Stimulated activated CD4-positive, alpha-beta T cell treated with anti-CD3 and anti-CD28 coated beads, Interleukin-15, amount 100 ng/mL, for 1 hour (primary cell): ENCODE measurements at places on chromosomes 3 and 15.

DNA sequence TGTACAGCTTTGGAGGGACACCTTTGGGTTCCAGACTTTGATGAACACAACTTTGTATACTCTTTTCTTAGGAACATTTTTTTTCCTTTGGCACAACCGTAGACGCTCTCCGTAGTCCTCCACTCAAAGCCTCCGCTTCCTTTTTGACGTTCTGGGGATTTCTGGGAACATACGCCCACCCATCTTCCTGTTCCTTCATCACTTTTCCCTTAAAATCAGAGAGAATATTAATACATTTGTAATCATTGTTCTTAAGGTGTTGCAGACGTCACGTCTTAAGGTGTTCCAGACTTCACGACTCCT lies 405 bp upstream of the SPG21 start:
- DNase-seq: no peak

- no peak for DNase-seq
Observed at GRCh38 chr15:80404057-80404760, at the start of gene ARNT2. TSS of gene ARNT2 (plus strand) at chr15:80404382. CDS start at chr15:80404516, 134 bp downstream.

- DNase-seq: no peak
Observed at GRCh38 chr15:60854858-60855564, 374.1 kb downstream of the RORA start.

DNA sequence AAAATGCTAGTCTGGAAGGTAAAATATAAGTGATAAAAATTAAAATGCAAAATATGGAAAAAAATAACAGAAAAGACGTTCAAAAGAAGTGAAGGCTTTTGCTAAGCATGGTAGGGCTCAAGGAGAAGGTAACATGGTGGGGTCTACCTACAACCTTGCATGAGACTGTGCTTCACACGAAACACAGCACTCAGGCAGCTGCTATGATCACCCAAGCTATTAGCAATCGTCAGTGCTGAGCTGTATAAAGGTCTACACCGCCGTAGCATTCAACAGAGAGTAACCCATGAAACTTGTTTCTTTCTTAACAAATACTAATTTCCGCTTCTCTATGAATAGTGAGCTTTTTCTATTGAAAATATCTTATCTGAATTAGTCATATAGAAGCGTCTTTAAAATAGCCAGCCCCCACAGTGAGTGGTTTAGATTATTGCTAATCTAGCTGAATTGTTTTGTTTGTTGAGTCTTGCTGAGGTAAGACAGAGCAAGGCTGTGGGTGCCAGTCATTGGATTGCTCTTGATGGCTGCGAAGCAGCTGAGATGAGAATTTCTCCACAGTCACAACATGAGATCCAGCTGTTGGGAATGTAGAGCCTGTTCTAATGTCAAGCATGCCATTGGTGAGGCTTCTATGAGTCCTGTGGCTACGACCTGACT lies 230.0 kb downstream of the KLF13 start:
- DNase-seq: no peak

DNA sequence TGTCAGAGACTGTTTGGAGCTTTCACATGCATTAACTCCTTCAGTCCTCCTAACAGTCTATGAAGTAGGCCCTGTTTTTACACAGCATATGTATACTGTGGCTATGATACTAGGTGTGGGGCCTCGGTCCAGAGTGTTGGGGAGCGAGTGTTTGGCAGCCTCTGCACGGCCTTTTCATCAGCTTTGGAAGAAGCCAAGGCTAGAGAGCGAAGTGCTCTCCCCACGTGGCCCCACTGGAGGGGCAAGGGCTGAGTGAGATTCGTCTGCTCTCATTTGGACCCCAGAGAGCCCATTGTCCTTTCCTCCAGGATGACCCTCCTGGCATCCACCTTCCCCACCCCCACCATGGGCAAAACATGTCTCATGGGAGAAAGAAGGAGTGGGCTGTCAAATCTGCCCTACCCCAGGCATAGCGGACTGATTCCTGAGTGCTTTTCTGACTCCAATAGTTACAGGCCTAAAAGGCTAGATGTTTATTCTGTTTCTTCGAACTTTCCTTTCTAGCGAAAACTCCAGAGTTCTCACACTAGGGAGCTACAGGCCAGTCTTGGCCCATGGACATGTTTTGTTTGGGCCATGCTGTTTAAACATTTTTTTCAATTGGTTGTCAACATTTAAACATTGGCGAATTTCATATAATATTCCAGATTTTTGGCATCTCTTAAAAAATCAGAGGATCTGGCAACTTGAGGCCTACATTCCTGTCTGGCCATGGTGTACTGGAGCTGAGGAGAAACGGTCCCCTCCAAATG lies 76.0 kb downstream of the EEFSEC start:
- DNase-seq: no peak

- no peak for DNase-seq
Observed at GRCh38 chr3:182913889-182914288, 66.4 kb downstream of the DCUN1D1 start.

DNA sequence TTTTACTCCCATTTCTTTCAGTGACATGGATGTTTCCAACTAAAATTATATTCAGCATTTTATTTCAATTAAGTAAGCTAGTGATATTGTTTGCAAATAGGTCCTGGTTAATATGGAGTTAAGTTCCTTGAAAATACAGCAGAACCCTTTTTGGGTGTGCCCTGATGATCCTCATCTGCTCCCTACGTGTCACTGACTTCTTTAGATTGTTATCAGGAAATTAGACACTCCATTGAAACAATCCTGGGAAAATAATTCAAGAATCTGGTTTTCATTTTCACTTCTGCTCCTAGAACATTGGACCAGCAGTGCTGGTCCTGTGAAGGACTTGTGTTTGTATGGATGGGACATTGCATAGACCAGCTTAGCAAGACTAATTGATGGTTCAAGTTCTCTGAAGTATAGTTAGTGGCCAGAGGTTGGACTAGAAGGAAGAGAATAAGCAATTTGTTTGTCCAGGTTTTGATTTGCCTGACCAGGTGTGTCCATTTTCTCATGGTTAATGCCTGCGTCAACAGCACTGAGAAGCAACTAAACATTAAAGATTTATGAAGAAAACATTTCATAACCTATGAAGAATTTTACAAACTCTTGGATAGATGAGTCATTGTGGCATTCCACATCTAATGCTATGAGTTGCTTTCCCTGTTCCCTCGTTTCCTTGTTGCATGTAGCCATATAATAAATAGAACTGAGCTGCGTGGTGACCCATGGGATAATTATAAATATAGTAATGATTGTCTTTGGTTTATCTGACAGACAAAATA lies 95.8 kb downstream of the ZPLD1 start:
- no peak for DNase-seq

GRCh38 chr3:103813955-103814354 lies 1379.1 kb downstream of the ZPLD1 start:
- DNase-seq: no peak

DNA sequence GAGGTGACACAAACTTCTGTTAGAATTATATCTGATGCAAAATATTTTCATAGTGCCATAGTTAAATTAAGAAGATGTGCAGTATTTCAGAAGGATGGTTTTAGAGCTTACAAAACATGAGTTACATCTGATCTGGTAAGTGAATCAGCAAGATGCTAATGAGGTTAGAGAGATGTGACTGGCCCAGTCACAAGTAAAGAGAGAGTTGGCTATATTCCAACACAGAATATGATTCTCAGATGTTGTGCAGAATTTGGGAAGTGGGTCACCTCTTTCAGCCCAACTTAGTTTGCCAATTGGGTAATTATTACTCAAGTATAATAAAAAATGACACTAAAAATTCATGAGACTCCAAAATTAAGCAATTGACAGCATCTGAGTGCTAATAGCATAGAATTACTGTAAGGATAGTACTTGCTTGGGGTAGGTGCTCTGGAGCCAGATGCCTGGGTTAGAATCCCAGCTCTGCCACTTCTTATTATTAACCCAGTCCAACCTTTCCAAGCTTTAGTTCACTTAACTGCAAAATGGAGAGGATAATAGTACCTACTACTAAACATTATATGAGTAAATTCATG lies 30.8 kb downstream of the P2RY1 start:
- DNase-seq: no peak

DNA sequence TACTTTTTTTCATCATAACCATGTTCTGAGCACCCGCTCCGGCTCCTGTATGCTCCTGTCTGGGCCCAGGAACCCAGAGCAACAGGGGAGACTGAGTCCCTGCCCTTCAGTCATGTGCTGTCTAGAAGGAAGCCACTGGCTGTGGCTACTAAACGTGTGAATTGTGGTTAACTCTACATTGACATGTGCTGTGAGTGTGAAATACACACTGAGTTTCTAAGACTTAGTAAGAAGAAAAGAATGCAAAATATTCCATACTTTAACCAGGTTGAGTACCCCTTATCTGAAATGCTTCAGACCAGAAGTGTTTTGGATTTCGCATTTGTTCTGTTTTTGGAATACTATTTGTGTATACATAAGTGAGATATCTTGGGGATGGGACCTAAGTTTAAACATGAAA lies 42.8 kb upstream of the CGNL1 start:
- no peak for DNase-seq

DNA sequence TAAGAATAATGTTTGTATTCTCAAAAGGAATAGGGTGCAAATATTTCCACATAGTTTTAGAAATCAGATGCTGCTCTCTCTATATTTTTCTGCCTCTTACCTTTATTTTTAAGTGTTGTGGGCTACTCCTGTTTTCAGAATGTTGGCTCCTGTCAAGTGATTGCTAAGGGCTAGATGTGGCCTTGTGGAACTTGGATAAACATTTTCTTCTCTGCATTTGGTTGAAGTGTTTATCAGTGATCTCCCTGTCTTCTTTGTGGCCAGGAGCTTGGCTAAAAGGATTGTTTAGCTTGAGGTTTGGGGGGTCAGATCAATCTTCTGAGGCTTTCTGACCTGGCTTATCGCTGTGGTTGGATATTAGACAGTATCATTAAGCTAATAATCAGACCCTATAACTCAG lies 112.6 kb downstream of the TCF12 start:
- DNase-seq: no peak

DNA sequence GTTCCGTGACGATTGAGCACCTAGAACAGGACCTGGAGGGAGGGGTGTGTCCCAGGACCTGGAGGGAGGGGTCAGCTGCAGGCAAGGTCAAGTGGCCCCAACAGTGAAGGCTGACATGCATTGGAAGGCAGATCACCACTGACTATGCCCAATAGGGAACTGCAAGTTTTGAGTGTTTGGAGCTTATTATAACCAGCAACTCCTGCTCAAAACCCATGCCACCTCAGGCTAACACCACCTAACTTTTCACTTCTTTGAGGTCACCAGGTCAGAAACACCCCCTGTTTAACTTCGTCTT lies 93.1 kb downstream of the MYLK start:
- no peak for DNase-seq

- no peak for DNase-seq
Observed at GRCh38 chr3:109984976-109985375, 647.6 kb upstream of the DPPA4 start.

GRCh38 chr15:89826671-89827655 lies 12.3 kb upstream of the ANPEP start:
- no peak for DNase-seq

DNA sequence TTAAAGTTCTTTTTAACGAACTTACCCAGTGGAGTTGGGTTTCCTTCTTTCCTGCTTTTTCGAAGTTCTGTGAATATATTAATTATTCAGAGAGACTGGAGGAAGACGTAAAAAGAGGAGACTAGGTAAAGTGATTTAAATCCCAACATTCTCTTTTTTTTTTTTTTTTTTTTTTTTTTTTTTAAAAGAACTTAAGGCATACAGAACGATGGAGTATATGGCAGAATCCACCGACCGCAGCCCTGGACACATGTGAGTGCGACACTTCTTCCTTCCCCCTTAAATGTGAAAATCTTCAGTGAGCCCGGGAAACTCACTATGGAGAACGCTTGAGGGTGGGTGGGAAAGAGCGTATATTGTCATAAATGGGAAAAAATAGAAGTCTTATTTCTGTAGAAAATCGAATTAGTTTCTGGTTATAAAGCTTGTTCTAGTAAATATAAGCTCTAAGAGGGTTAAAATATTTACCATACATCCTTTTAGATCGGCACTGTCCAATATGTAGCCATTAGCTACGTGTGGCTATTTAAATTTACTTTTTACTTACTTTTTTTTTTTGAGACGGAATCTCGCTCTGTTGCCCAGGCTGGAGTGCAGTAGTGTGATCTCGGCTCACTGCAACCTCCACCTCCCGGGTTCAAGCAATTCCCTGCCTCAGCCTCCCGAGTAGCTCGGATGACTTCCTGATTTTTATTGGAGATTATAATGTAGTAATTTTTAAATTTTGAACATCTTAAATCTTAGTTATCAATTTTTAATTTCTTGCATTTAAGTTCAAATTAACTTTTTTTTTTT lies 892 bp downstream of the NMD3 start:
- DNase-seq: no peak

GRCh38 chr3:186496635-186497034 lies 47.5 kb downstream of the CRYGS start:
- no peak for DNase-seq

DNA sequence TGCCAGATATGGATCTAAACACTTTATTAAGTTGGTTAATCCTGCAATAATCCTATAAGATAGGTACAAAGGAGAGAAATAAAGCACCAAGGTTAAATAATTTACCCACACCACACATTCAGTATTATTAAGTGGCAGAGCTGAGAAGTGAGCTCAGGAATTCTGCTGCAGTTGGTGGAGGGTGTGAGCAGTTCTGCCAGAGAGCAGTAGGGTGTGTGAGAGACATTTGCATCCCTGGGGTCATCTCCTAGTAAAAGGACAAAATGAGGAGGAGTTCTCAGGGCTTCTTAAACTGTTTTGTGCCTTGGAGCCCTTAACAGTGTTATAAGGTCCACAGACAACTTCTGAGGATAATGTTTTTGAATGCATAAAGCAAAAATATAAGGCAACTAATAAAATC lies 484.5 kb downstream of the TAFA4 start:
- no peak for DNase-seq

DNA sequence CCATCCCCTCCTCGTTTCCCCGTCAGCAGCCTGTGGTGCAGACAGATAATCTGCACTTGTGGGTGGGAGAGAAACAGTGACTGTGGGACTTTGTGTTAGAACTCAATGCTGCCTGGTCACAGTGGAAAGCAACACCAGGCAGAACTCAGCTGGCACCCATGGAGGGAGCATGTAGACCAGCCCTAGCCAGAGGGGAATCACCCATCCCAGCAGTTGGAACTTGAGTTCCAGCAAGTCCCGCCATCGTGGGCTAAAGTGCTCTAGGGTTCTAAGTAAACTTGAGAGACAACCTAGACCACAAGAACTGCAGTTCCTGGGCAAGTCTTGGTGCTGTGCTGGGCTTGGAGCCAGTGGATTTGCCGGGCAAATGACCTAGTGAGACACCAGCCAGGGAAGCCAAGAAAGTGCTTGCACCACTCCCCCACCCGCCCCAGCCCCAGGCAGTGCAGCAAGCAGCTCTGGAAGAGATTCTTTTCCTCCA lies 24.4 kb downstream of the ISG20 start:
- no peak for DNase-seq

- no peak for DNase-seq
Observed at GRCh38 chr3:158420654-158421396, 150.2 kb upstream of the MLF1 start.

DNA sequence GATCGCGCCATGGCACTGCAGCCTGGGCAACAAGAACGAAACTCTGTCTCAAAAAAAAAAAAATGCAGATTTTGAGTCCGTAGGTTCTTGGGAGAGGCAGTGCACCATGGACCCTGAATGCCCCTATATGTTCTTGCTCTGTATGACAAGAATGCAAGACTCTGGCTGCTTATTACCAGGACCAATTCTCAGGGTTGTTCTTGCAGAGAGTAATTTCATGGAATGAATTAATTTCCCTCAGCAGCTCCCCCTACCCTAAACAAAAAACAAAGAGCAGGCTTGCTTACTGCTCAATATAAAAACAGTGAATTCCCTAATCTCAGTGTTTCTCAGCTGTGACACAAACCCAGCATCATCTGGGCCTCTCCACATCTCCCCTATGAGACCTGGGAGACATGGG lies 20.5 kb upstream of the DYNC1LI1 start:
- DNase-seq: no peak
